ENCODE measurements at places on chromosomes 16 and 17.

GRCh38 chr16:61364990-61365389, 671.2 kb downstream of the CDH8 start:
- no peak for DNase-seq

DNA sequence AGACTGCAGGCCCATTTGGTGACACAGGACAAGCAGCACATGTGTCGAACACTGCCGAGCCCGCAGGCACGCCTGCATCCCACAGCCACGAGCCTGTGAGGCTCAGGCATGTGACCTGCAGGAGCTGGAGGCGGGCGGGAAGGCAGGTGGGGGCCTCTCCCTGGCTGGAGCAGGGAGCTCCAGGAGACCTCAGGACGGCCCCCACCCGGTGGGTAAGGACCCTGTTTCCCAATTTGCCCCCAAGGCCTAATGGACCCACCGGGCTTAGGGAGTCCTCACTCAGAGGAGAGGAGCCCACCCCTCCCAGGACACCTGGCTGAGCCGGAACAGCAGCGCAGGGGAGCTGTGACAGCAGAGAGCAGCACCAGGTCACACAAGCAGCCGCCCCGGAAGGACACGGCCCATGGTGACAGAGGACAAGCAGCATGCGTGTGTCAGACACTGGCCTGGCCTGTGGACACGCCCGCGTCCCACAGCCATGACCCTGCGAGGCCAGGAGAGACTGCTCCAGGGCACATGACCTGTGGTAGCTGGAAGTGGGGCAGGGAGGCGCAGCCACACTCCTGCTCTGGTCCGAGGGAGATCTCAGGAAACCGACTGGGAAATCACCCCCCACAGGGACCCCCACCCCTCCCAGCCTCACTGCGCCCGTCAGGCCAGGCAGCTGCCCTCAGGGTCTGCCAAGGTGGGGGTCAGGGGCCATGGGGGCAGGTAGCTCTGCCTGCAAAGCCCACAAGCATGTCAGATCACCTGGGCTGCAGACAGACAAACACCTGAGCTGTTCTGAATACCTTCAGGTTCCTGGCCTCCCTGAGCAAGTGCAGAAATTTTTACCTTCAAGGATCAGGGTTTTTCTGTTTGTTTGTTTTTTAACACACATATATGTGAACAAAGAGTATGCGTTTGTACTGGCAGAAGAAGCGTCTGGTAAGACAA, 2.4 kb downstream of the SPSB3 start:
- DNase-seq: no peak

GRCh38 chr17:30332057-30332542, 1.8 kb downstream of the TMIGD1 start:
- no peak for DNase-seq

- no peak for DNase-seq
These were observed 4.8 kb downstream of the GSE1 start for GRCh38 chr16:85617948-85618347.

DNA sequence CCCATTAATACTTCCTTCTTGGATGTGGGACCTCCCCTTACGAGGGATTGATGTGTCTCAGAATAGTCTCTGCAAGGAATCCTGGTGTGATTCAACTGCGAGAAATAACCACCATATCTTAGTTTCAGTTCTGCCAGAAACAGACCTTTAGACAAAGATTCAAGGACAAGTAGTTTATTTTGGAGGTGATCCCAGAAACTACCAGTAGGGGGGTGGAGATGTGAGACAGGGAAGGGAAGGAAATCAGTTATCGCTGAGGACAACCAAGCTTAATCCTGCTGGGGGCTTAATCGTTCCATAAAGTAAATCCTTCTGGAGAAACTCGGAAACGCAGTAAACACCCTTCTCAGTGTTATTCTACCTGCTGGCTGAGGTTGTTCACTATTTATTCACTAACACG, 5.0 kb upstream of the SDR42E1 start:
- DNase-seq: no peak

DNA sequence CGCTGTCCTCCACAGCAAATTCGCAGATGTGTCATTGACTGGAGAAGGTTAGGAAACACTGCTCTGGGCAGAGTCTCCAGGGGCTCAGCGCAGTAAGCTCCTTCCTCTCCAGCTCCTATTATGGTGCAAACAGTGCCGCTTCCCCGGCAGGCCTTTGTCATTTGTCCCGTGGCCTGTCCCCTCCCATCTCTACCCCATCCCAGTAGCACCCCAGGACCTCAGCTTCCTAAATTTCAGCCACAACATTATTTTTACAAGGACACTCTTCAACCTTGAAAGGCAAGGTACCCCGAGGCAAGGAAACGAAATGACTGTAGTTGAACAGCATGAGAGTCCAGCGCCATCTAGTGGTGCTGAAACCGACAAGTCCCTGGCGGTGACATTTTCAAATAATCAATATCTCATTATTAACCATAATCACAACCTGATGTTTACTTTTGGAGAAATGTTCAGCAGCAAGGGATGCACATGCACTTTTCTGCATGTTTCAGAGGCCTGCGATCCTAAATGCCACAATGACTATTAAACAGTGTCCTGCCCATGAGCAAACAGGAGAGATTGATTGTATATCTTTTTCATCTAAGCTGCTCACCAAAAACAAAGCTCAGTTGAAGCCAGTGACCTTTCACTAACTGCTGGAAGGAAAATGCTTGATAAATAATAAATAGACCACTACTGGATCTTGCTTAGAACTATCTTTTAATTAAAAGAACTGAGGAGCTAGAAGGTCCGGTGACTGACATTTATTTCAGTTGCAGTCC, 16.5 kb downstream of the MRPS23 start:
- DNase-seq: no peak

GRCh38 chr17:40775945-40776344, 3.9 kb upstream of the KRT26 start:
- no peak for DNase-seq
